ENCODE measurements at places on chromosomes 16 and 17. TPM values are rescaled to one million over a fixed set of nuclear protein-coding genes. Genes with fewer than 3 reads are reported as not detected.

DNA sequence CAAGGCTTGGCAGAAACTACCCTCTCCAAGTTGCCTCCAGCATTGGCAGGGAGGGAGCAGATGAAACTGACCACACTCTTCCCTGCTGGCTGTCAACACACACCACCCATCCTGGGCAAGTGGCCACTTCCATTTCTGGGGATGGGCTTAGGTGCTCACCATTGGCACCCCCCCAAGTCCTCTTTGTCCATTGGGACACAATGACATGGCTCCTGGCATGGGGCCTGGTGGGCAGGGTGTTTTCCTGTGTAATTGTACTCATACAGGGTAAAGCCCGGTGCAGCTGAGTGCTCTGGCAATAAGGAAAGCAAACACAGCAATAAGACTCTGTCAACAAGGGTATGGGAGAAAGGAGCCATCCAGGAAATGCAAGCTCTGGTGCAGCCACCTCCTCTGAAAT, 22.6 kb downstream of the SCNN1B start:
- H3K27me3 ChIP-seq: no peaks in the 10 kb centered on the region
- no peak for DNase-seq
- no peaks in the 10 kb centered on the region for H3K4me1 ChIP-seq
- H3K27ac ChIP-seq: no peak overlapping the region

- no peaks in the 10 kb centered on the region for H3K27me3 ChIP-seq
- peaks cover 13% of the 10 kb centered on the region for H3K4me1 ChIP-seq
- peak; percentile 69 for DNase-seq
- peak overlapping the region; percentile 36 for H3K4me3 ChIP-seq
- no peaks in the 10 kb centered on the region for H3K36me3 ChIP-seq
These were observed 92.6 kb downstream of the DNAH17 start for GRCh38 chr17:78484271-78485246.

DNA sequence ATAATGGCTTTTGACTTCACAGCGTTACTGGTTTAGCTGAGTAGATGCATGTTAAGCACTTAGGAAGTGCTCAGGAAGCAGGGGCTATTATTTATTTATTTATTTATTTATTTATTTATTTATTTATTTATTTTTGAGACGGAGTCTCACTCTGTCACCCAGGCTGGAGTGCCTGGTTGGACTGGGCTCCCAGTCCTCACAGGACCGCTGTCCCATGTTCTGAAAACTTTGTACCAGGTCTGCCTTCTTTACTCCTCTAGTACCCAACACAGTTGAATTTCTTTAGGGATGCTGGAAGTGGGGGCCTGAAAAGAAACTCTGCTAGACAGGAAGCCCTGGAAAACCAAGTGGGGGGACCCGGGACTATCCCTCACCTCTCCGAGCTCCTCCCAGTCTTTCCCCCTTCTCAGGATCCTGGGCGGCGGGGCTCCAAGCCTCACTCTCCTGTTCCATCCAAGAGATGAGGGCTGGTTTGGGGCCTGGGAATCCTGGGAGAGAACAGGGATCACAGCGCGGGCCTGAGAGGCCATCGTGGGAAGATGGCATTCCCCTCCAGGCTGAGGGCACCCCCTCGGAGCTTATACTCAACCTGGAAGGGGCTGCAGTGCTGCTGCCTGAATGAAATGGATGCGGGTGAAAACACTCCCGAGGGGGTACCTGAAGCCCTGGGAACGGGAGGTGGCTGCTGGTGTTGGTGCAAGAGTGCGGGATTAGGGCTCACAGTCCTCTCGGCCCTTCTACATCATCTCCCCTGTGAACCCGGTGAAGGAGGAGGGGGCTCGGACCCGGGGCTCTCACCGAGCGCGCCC, 674 bp downstream of the ZNF688 start:
- no peaks in the 10 kb centered on the region for H3K27me3 ChIP-seq
- peaks cover 60% of the 10 kb centered on the region for H3K4me1 ChIP-seq
- DNase-seq: no peak
- peak overlapping the region; percentile 94 for H3K4me3 ChIP-seq
- peaks cover 8% of the 10 kb centered on the region for H3K36me3 ChIP-seq

DNA sequence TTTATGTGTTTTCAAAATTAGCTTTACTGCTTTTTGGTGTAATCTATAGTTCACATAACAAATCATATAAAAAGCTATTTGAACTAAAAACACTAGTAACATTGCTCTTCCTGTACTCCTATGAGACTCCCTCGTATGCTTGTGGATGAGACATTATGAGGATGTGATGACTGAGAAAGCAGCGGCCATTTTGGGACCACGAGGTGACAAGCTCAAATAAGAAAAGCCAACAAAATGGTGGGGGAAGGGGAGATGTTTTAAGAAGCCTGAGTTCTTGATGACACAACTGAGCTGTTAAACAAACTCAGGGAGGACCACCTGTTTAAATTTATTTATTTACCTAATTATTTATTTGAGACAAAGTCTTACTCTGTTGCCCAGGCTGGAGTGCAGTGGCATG, 4.5 kb downstream of the CCL18 start:
- no peaks in the 10 kb centered on the region for H3K36me3 ChIP-seq
- no peak overlapping the region for H3K27ac ChIP-seq
- H3K4me1 ChIP-seq: peaks cover 9% of the 10 kb centered on the region
- H3K4me3 ChIP-seq: no peak overlapping the region
- no peak for DNase-seq

GRCh38 chr16:55656691-55657092, 904 bp downstream of the SLC6A2 start:
- H3K36me3 ChIP-seq: no peaks in the 10 kb centered on the region
- no peak for DNase-seq
- no peaks in the 10 kb centered on the region for H3K4me1 ChIP-seq
- peaks cover 22% of the 10 kb centered on the region for H3K27me3 ChIP-seq

DNA sequence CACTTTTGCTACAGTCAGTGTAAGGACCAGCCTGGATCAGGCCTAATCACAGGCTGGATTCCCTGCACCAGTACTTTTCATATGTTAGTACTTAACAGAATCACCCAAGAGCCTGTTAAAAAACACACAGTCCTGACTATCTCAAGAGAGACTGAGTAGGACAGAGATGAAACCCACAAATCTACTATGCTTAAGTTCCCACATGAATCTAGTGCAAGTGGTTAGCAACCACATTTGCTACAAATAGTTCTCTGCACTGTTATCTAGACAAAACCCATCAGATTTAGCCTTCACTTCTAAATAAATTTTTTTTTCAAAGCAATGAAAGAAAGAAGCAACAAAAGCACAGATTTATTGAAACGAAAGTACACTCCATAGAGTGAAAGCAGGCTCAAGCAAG, 38.9 kb downstream of the SSH2 start:
- H3K4me1 ChIP-seq: no peaks in the 10 kb centered on the region
- no peak for DNase-seq
- H3K4me3 ChIP-seq: no peak overlapping the region
- no peaks in the 10 kb centered on the region for H3K27me3 ChIP-seq
- H3K27ac ChIP-seq: no peak overlapping the region

GRCh38 chr17:80318166-80318565, 57.5 kb downstream of the RNF213 start:
- no peaks in the 10 kb centered on the region for H3K4me1 ChIP-seq
- H3K4me3 ChIP-seq: no peak overlapping the region
- no peak overlapping the region for H3K27ac ChIP-seq
- H3K36me3 ChIP-seq: peaks cover 78% of the 10 kb centered on the region
- no peaks in the 10 kb centered on the region for H3K27me3 ChIP-seq
- DNase-seq: no peak

DNA sequence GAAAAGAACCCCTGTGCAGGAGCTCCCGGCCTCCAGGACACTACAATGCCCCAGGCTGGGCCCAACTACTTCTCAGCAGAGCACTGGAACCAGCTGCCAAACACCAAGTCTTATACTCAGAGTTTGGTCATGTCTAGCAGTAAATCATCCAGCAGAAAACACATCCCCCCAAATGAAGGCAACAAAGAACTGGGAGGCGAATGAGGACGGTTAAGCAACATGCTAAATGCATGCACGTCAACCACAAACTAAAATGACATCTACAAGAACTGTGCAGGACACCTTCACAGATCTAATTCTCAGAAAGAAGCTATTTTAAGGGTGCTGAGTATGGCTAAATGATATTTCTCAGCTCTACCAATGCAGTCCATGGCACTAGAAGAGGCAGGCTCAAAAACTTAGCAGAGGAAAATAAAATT, 7.6 kb upstream of the IRX5 start:
- no peak overlapping the region for H3K27ac ChIP-seq
- H3K4me1 ChIP-seq: peaks cover 5% of the 10 kb centered on the region
- H3K36me3 ChIP-seq: no peaks in the 10 kb centered on the region
- H3K27me3 ChIP-seq: peaks cover 22% of the 10 kb centered on the region

- peak; percentile 7 for DNase-seq
- H3K36me3 ChIP-seq: peaks cover 7% of the 10 kb centered on the region
- H3K4me3 ChIP-seq: peak overlapping the region; percentile 95
- peak overlapping the region; percentile 86 for H3K27ac ChIP-seq
These were observed 543 bp downstream of the TXNDC11 start for GRCh38 chr16:11742093-11742535.

- no peaks in the 10 kb centered on the region for H3K27me3 ChIP-seq
- H3K4me1 ChIP-seq: no peaks in the 10 kb centered on the region
- no peak for DNase-seq
- H3K36me3 ChIP-seq: no peaks in the 10 kb centered on the region
- no peak overlapping the region for H3K4me3 ChIP-seq
- H3K27ac ChIP-seq: no peak overlapping the region
These were observed 6.8 kb downstream of the CACNG1 start for GRCh38 chr17:67051155-67051538.

GRCh38 chr17:63437287-63438091, 8.6 kb downstream of the CYB561 start:
- H3K27me3 ChIP-seq: no peaks in the 10 kb centered on the region
- H3K4me3 ChIP-seq: no peak overlapping the region
- no peak overlapping the region for H3K27ac ChIP-seq
- DNase-seq: no peak
- peaks cover 30% of the 10 kb centered on the region for H3K36me3 ChIP-seq

DNA sequence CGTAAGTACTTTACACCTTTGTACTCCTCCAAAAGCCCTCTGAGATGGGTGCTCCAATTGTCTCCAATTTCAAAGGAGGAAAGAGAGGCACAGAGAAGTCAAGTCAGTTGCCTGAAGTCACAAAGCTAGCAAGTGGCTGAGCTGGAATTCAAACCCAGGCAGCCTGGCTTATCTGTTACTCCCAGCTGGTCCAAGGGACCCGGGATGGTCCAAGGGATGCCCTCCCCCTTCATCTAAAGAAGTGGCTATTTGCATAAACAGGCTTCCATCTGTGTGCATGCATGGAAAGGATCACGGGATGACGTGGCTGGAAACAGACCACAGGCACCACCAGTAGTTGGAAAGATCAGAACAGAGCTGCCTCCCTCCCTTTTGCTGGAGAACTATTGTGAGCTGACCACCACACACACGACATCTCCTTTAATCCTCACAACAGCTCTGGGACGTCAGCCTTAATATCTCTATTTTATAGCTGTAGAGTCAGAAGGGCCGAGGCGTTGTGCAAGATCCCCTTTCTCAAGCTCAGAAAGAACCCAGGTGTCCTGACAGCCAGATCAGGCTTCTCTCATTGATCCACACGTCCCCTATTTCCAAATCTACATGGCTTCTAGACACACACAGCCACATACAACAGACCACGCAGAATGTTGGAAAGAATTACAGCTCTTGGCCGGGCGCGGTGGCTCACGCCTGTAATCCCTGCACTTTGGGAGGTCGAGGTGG, 10.9 kb upstream of the COL1A1 start:
- H3K4me3 ChIP-seq: no peak overlapping the region
- H3K27ac ChIP-seq: no peak overlapping the region

DNA sequence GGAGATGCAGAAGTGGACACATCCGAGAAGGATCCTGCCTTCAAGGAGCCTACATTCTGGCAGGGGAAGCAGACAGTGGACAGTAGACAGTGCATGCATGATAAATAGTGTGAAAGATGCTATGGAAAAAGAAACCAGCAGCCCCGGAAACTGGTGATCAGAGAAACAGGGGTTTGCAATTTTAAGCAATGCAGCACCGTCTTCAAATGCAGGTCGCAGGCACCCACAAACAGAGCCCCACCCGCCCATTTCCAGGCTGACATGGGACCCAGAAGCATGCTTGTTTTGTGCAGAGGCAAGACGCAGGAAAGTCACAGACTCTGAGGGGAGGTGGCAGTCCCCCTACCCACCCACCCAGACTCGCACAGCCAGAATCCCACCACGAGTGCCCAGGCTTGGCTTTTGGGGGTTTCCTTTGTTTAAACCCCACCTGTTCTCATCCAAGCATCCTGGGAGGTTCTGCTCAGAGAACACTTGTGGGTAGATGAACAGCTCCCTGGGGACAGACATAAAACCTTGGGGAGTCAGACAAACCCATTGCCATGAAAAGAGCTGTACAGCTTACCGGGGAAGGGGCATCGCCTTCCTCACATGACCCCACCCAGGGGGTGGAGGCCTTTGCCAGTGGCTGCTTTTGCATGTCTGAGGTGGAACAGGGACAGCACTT, 114.3 kb downstream of the MGAT5B start:
- H3K27ac ChIP-seq: peak overlapping the region; percentile 60
- no peak overlapping the region for H3K4me3 ChIP-seq
- H3K4me1 ChIP-seq: peaks cover 28% of the 10 kb centered on the region
- no peaks in the 10 kb centered on the region for H3K27me3 ChIP-seq

DNA sequence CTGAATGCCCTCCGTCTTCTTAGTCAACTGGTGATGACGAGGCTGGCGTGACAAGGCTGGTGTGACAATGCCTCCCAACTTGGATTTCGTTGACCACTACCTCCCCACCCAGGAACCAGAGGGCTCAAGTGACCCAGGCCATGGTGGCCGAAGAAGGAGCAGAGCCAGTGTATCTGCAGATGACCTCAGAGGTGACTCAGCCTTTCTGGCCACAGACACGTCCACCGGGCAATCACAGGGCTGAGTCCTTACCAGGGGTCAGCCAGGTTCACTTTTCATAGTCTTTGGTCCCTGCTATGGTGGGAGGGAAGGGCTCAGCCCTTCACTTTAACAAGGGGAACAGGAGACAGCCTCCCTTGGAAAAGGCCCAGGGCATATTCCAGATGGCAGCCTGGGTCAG, 116.3 kb downstream of the MAF start:
- H3K36me3 ChIP-seq: no peaks in the 10 kb centered on the region
- H3K27ac ChIP-seq: no peak overlapping the region
- H3K27me3 ChIP-seq: no peaks in the 10 kb centered on the region
- H3K4me3 ChIP-seq: no peak overlapping the region
- no peak for DNase-seq
- H3K4me1 ChIP-seq: no peaks in the 10 kb centered on the region

DNA sequence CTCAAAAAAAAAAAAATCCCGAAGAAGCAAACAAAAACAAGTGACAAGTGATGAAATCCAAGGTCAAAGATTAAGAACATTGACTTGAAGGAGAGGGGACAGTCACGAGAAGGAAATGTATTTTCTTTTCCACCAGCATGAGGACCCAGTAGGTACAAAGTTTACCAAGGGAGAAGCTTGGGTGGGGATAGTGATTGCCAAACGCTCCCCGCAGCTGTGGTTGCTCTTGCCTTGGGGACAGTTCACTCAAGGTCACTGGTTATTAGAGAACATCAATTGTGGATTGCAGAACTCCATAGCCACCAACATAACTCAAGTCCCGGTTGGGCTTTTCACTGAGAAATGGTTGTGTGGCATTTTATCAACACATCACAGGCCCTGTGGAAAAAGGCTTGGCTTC, 27.0 kb downstream of the RSL1D1 start:
- H3K36me3 ChIP-seq: no peaks in the 10 kb centered on the region
- H3K4me3 ChIP-seq: no peak overlapping the region
- no peaks in the 10 kb centered on the region for H3K4me1 ChIP-seq
- no peak for DNase-seq
- no peaks in the 10 kb centered on the region for H3K27me3 ChIP-seq

GRCh38 chr16:81293909-81294802, 20.6 kb upstream of the GAN start:
- peaks cover 9% of the 10 kb centered on the region for H3K27me3 ChIP-seq
- no peak overlapping the region for H3K27ac ChIP-seq
- no peak for DNase-seq
- no peaks in the 10 kb centered on the region for H3K4me1 ChIP-seq
- no peak overlapping the region for H3K4me3 ChIP-seq

The TSNAXIP1 gene
- total RNA-seq: 0.52 TPM

The ATP1B2 gene
- total RNA-seq: 0.69 TPM

The EVPLL gene
- not detected for total RNA-seq

The CETP gene
- not detected for total RNA-seq

The KCNH4 gene
- 0.17 TPM for total RNA-seq

The WIPI1 gene
- 2.0 TPM for total RNA-seq

Data from CD4-positive, alpha-beta T cell (primary cell).